ENCODE measurements at places on chromosomes 1 and 21. TPM values are rescaled to one million over a fixed set of nuclear protein-coding genes. Genes with fewer than 3 reads are reported as not detected.

The RGS5 gene
- 0.27 TPM for total RNA-seq

- DNase-seq = no peak
These were observed 12.6 kb downstream of the SUCO start for GRCh38 chr1:172545396-172546004.

- DNase-seq = no peak
These were observed 2.9 kb downstream of the SELENON start for GRCh38 chr1:25802915-25803314.

GRCh38 chr1:203325026-203325417 lies 19.7 kb downstream of the BTG2 start:
- DNase-seq = no peak

DNA sequence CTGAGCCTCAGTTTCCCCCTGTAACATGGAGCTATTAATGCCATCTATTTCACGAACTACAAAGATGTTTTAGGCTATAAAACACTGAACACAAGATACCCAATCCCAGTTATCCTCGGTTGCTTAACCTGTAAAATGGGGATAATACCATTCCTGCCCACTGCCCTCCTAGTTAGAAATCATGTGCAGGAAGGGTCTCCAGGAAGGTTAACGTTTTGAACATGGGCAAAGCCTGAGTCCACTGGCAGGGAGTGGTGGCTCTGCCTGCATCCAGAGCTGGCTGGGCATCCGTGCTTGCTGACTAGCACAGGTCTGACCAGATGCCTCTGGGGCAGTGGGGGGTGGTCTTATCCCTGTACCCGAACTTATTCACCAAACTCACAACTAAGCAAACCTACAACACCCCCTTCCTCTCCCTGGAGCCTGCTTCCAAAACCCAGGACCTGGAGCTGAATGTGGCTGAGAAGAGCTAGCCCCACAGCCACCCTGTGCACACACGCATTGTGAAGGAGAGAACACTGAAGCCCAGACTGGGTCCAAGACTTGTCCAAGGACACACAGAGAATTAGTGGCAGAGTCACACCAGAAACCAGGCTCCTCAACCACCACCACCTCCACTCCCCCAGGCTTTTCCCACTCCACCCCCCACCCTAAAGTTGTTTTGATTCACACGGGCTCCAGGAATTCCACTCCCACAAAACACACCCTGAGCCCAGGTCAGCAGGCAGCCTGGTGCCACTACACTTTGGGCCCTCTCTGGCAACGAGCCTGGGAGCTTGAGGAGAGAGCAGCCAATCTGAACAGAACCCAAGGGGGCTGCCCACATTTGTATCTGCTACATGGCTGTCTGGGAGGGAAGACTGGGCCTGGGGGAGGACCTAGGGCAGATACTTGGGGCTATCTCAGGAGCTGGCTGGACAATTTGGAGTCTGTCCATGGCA lies 1.6 kb downstream of the E2F2 start:
- no peak for DNase-seq

DNA sequence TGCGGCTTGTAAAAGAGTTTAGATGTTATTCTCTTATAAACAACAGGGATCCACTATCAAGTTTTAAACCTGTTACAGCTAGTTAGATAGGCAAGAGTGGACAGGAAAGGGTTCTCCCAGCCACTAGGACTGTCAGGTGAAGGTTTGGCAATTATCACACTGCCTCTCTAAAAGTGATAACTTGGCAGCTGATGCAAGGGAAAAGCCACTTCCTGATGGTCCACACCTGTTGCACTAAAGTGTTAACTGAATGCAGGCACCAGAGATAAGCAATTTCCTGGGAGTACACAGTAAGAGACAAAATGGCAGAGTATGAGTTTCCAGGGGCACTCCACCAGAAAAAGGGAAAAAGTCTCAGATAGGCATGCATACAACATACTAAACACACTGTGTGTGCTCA lies 99.4 kb downstream of the VAV3 start:
- DNase-seq = no peak

All from hematopoietic multipotent progenitor cell (in vitro differentiated cells).